ENCODE measurements at places on chromosomes 3 and 15.

- no peak for DNase-seq
These were observed 366.6 kb downstream of the SOX2 start for GRCh38 chr3:182078316-182078715.

GRCh38 chr3:14769544-14770325 lies 49.0 kb upstream of the FGD5 start:
- DNase-seq, result no peak

- no peak for DNase-seq
These were observed 23.9 kb downstream of the PLXNB1 start for GRCh38 chr3:48405971-48406370.

GRCh38 chr3:14468621-14468981 lies 66.2 kb downstream of the SLC6A6 start:
- no peak for DNase-seq

DNA sequence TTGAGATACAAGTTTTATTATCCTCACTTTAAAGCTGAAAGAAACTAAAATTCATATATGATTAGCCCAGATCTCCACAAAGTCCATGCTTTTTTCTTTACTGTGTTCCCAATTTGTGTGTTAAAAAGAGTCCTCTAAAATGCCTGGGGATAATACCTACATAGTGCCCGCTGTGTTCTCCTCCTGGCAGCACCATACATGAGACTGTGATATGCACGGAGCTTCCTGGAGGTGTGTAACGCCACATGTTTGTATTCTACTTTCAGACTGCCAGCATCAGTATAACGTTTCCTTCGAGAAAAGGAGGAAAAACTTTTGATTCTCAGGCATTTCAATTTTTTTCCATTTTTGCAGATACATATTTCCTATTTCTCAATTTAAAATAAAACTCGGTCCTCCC lies 273.3 kb upstream of the TGFBR2 start:
- DNase-seq, result no peak

Measured in CD4-positive, alpha-beta T cell treated with Interleukin-1 beta for 1 hour (primary cell).